ENCODE measurements at places on chromosomes 5 and 9.

DNA sequence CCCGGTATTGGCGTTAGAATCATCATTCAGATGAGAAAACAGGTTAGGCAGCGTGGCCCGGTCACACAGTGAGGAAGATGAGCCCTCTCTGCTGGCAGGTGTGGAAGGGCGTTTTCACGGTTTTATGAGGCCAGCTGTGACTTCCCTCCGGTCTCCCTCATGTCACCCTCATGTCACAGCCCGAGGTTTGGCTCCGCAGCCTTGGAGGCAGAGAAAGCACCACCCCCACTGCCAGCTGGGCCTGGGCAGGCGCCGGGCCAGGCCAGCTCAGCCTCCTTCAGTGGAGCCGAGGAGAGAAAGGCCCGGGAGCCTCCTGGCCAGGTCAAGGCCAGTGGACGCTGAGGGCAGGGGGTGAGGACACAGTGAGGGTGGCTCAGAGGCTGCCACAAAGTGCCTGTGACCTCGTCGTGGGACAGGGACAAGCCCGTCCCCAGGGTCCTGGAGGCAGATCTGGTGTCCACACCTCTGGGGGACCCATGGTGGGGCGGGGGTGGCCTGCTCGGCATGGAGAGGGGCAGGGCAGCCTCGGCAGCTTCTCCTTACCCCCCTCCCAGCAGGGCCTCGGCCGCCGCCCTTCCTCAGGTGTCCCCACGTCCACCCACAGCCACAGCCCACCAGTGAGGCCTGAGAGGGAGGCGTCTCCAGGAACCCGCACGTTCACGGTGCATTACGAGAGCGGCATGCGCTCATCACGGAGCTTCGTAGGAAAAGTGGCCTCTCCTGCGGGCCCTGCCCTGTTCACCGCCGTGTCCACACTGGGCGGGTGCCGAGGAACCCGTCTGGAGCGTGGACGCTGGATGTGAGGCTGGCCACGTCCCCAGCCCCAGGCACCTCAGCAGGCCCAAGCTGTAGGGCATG is 32.2 kb downstream of the EXD3 start:
- no peak for DNase-seq

GRCh38 chr9:131918481-131918880 is 161.2 kb downstream of the MED27 start:
- no peak for DNase-seq

- no peak for DNase-seq
Observed at GRCh38 chr5:133701871-133702270, 89.5 kb upstream of the FSTL4 start.

DNA sequence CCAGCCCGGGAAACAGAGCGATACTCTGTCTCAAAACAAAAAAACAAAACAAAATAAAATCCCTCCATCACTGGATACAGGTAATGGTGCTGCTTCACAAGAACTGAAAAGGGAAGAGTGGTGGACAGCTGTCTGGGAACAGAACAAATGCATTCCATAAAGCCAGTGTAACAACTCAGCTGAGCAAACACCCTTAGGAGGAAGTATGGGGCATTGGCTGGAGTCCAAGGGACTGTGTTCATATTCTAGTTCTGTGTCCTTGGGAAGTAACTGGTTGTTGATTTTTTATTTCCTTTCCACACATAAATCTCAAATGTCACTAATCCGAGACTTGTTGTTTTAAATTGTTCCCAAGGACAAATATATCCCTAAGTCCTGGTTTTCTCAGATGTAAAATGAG is 38.3 kb downstream of the HTR1A start:
- peak; percentile 34 for DNase-seq

DNA sequence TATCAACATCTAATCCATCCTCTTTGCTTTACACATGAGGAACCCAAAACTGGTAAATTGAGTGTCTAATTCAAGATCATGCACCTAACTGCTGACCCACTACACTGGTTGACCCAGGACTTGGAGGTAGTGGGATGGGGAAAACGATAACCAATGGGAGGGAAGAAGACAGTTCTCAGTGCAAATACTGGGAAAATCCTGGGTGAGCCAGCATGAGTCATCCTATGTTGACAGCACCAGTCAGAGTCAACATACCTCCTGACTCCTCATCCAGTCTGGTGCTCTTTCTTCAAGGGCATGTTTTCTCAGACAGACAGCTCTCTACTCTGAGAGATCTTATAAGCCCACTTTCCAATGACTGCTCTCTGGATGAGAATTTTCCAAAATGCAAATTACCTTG is 232.8 kb upstream of the PTGER4 start:
- DNase-seq: peak; percentile 77

DNA sequence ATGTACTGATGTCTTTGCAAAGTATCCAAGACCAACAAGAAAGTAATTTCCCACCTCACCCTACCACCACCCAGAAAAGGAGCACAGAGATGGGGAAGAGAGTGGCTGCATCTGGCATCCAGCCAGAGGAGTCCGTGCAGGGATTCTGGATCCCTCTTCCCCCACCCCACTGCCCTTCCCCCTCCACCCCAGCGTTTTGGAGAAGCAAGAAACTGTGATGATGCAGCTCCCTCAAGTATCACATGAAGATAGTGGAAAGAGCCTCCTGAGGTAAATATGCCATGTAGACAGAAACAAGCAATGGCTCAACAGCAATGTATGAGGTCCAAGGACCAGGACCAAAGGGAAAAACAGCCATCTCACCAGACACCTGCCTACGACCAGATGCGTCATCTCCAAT is 153.8 kb downstream of the DEPDC1B start:
- DNase-seq: peak; percentile 15

DNA sequence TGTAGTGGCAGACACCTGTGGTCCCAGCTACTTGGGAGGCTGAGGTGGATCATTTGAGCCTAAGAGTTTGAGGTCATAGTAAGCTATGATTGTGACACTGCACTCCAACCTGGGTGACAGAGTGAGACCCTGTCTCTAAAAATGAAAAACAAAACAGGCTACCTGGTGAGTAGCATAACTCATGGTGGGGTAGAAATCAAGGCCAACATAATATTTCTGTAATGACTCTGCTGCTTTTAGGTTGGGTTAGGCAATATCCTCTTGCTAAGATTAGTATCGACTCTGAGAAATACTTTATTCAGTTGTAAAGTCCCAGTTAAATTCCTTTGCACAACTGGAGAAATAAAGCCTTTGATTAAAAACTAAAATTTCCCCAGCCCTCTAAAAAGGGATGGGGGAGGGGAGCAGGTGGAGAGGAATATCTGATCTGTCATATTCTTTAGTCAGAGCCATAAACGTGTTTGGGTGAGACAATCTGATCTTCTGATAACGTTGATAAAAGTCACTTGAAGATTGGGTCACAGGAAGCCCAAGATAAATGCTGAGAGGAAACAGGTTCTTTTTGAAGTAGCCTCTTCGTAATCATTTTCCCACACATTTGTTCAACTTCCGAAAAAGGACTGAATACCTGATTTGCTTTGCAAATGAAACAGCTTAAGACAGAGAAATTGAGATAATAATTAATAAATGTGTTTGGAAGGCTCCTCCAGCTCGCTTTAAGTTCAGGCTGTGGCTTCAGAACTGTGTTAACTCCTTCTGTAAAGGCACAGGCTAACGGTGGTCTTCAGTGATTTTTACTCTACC is 14.9 kb downstream of the IL4 start:
- no peak for DNase-seq

GRCh38 chr9:136010615-136011361 is 49.6 kb upstream of the UBAC1 start:
- no peak for DNase-seq

DNA sequence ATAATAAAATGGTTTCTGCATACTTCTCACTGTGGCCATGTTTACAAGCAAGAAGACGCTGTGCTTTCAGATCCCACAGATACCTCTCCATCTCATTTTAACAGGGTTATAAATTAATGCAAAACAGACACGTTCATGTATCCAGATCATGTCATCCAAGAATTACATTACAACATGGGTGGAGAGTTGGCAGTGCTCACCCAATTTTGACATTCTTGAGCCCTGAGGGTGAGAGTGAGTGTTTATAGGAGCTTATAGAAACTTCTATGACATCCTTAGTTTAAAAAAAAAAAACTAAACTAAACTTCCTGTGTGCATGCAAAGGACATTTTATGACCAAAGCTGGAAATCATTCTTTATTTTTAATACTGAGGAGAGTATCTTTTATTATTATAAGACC is 9.1 kb downstream of the PRKACG start:
- peak; percentile 23 for DNase-seq

DNA sequence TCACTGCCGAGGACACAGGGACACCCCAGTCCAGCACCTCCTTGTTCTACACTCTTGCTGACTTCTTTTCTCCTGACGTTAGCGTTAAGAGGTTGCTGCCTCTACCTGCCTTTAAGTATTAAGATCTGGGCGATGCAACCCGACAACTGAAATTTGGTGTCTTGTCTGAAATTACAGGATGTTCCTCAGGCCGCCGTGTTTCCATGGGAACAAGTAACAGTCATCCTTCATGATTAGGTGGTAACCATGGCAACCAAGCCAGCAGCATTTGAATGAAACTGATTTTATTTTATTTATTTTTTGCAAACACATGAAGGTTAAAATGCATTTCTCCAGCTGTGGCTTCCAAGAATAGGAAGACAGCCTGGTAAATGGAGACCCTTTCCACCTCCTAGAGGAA is 20.8 kb downstream of the DAB2IP start:
- DNase-seq: no peak

DNA sequence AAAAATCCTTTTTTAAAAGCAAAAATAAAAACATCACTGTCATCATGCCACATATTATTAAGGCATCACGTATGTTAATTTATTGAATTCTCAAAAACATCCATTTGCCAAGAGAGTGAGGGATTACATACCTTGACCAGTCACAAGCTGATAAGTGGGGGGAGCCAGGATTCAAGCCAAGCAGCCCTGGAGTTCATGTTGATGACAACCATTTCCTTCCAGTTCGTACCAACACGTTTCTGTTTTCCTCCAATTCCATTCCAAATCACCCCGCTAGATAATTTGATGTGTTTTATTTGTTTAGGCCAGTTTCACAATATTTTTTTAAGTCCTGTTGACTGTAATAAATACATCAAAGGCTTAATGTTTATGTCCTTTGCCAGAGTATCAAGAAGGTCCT is 53.0 kb downstream of the SLC1A3 start:
- DNase-seq: no peak

- DNase-seq: no peak
Observed at GRCh38 chr5:76571559-76571958, 51.6 kb downstream of the F2RL2 start.

DNA sequence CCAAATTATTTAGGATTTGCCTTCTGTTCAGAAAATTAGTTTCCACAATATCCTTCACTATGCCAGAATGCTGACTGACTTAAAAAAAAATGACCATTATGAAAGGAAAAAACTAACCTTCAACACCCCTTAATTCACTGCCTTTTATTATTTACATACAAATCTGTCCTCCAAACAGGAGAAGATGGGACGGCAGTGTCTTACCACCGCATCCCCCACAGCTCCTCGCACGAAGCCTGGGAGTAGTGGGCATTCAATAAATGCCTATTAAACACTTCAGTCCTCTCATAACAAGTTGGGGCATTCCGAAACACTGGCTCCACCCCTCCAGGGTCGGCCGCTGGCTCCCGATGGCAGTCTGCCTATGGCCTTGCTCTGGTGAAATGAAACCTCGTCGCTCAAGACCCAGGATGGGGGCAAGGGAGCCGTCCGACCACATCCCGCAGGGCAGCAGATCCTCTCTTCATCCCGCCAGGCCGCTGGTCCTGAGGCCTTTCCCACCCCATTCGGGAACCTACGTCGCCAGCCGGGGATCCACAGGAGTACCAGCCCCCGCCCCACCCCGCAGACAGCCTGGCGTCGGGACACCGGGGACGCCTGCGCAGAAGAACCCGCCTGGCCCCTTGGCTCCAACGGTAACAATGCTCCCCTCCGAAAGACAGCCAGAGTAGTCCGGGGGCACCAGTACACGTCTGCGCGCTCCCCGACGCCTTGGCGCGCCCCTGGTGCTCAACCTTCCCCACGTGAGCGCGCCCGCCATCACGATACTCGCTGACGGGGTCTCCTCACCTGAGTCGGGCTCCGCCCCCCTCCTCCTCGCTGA is 613 bp downstream of the ZBTB5 start:
- peak; percentile 91 for DNase-seq

DNA sequence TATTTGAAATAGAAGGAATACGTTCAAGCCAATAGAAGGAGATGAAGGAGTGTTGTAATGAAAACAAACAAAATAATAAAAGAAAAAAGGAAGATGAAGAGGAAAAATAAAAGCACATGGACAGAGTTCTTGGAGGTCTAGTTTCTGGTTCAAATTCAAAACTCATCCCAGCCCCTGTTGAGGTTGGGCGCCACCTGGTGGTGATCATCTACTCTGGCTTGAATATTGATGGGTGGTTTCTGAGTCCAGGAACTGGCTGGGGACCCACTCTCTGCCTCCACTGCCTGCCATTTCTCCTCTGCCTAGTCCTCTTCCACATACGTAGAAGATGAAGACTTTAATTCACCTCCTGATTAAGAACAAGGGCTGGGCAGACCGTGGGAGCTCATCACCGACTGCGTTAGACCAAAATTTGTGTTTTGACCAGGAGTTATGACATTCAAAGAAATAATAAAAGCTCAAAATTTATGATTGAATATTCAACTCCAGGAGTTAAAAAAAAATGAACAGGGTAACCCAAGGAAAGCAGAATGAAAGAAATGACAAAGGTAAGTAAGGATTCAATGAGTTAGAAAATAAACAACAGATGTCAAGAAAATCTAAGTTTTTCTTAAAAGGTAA is 99.0 kb upstream of the SLC1A3 start:
- peak; percentile 82 for DNase-seq

DNA sequence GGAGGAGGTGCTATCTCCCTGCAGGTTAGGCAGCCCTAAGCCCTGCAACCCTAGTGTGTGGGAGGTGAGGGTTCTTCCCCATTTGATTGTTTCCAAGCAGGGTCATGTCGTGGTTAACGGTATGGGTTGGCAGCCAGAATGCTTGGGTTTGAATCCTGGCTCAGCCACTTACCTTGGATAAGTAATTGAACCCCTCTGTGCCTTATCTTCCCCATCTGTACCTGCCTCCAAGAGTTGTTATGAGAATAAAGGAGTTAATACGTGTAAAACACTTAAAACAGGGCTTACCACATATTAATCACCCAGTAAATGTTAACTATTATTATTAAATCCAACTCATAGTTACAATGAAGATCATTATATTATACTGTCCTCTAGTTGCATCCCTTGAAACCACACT is 52.2 kb upstream of the SPATA31E1 start:
- no peak for DNase-seq

- DNase-seq: no peak
Observed at GRCh38 chr5:136235321-136235720, 42.4 kb upstream of the SMIM32 start.

Measured in hepatocyte (in vitro differentiated cells).